ENCODE measurements at places on chromosomes 6 and 20.

DNA sequence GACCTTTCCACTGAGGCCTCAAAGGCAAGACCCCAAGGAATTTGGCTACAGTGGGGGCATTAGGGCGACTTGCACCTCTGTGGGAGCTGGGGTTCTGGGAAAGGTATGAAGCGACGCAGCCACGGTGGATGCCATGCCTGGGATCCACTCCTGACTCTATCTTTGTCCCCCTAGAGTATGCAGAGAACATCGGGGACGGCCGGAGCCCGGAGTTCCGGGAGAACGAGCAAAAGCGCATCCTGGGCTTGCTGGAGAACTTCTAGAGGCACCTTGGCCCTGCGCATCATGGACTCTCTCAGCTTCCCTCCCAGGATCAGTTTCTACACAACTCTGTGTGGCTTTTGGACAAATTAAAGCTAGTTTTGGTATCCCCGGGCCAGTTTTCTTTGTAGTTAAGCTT lies 31.2 kb upstream of the VSTM2L start:
- no peak for DNase-seq

- DNase-seq, result no peak
Observed at GRCh38 chr20:58408603-58409246, 19.7 kb downstream of the VAPB start.

GRCh38 chr6:148967541-148967956 lies 220.7 kb downstream of the UST start:
- DNase-seq, result no peak

DNA sequence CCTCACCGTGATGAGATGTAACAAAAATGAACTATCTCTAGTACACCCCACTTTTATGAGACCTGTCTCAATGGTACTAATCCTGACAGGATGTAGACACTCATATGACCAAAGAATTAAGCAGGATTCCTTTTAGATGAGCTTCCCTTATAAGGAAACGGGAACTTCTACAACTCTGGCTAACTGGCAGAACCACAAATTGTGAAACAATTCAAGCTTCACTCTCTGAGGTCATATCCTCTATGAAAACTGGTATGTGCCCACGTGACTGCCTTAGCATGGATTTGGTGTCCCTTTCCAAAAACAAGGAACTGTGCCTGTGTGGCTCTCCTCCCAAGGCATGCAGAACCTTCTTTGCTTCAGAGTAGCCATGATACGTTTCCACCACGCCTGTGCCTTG lies 14.1 kb upstream of the CPNE5 start:
- no peak for DNase-seq

Data from NCI-H2081 (cell line).